ENCODE measurements at places on chromosomes 3 and 15.

- DNase-seq, result no peak
Measured at GRCh38 chr3:172581757-172582166, 58.5 kb upstream of the TNFSF10 start.

GRCh38 chr3:159731254-159731653 lies 257.4 kb upstream of the IL12A start:
- no peak for DNase-seq

DNA sequence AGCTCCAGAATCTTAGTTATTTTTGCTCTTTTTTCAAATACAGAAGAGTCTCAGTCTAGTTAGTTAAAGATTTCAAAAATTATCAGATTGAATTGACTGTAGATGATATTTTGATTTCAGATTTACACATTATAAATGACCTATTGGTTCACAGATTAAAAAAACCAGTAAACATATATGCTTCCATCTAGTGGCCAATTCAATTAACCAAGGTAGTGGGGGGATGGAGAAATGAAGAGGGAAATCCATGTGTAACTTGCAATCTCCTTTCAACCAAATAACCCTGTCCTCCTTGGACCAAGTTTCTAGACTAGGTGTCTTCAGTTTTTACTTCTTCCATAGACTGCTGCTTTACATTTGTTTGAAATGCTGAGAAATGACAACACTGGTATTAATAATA lies 789.8 kb downstream of the ROBO1 start:
- DNase-seq, result no peak

GRCh38 chr3:96491023-96491422 lies 323.4 kb upstream of the EPHA6 start:
- DNase-seq, result no peak

DNA sequence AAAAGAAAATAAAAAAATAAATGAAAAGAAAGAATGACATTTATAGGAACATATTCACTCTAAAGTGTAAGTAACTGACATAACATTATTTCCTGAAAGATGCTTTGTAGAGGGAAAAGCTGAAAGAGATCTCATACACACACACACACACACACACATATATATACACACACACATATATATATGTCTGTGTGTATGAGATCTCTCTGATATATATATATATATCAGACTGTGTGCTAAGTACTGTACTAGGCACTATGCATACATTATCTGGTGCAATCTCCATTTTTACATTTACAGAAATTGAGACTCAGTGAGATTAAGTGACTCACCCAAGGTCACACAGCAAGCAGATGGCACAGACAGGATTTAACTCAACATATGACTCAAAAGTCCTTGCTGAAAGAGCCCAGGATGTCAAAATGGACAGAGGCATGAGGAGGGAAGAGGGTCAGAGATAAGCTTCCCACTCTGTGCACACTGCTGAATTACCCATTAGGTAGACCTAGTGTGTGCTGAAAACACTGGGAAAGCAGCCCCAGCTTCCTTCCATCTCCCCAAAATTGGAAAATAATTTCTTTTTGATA lies 15.0 kb downstream of the BHLHE40 start:
- no peak for DNase-seq

GRCh38 chr3:10344147-10344943 lies 23.4 kb upstream of the SEC13 start:
- peak; percentile 56 for DNase-seq

DNA sequence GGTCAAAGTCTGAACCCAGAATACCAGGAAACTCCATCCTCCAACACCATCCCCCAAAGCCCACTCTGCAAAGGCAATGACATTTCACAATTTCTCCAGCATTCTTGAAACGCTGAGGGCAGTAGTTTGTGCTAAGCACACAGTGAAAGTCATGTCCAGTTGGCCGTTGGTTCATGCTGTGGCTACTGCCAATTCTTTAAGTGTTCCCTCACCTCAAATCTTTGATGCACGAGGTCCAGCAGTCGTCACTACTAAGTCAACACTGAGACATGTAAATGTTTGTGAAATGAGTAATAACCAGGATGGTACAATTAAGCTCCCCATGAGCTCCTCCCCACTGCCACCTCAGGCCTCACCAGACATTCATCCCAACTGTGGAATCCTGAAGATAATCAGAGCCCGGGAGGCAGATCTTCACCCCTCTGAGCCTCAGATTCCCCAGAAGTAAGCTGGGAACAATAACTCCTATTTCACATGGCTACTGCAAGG lies 7.0 kb downstream of the SUCLG2 start:
- no peak for DNase-seq

DNA sequence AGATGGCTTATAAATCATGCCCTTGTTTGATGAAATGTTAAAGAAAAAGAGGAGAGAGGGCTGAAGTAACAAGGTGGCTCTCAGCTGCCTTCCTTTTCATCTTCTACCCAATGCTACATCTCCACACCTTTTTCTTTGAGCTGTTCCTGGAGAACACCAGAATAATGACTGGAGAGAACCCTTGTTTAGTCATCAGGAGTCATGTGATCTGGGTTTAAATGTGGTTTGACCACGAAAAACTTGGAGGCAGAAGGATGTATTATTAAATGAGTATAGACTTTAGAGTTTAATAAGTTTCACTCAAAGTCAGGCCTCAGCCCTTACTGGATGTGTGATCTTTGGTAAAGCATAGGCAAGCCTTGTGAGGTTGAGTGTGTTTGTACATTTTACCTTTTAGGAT lies 230.3 kb upstream of the TBL1XR1 start:
- DNase-seq, result no peak

DNA sequence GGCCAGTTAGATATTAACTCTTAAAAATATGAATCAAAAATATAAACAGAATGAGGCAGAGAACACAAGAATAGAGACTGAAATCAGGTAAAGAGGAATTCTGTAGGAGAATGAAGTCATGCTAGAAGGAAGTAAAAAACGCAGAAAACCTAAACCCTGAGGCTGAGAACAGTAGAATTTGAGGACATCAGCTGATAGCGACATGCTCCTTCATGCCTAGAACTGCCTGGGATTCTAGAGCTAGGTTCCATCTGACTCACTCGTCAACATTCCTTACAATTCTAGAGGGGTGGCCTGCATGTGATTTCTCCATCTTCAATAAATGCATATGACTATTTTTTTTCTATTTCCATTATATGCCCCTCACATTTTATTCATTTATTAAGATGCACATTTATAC lies 343.0 kb downstream of the ROBO1 start:
- DNase-seq, result no peak

DNA sequence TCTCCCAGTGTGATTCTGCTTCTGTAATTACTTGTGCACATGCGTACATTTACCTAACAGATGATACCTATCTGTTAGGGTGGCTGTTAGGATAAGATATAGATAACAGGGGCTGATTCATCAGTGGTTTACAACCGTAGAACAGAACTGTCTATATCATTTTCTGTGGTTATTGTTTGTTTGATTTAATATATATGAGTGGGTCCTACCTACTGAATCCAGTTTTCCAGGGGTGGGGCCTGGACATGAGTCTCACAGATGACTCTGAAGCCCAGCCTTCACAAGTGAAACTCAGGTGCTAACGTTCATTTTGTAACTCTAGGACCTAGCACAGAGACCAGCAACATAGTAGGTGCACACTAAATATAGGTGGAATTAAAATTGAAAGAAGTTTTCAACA lies 10.4 kb upstream of the ACAP2 start:
- no peak for DNase-seq

GRCh38 chr15:35626571-35627318 lies 80.8 kb upstream of the DPH6 start:
- no peak for DNase-seq

GRCh38 chr3:56918111-56918568 lies 116.4 kb upstream of the ARHGEF3 start:
- no peak for DNase-seq

- DNase-seq, result no peak
Measured at GRCh38 chr3:164375995-164376394, 702.3 kb downstream of the SI start.

GRCh38 chr15:63236272-63236671 lies 41.1 kb upstream of the APH1B start:
- DNase-seq, result no peak

DNA sequence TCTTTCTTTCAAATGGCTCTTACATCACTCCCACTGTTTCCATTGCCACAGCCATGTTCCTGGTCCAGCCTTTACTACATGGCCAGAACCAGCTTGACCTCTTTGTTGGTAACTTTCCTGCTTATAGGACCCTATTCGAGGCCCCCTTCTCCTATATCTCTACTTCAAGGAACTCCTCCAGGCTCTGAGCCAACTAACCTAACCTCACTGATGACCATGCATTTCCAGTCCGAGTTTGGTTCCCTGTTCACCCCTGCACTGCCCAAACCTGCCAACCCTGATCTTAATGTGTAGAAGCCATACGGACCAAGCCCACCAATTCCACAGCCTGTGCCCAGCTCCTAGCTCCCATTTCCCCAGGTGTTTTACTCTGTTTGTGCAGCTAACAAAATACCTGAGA lies 38.4 kb upstream of the TIPARP start:
- no peak for DNase-seq

- DNase-seq, result peak; percentile 26
Measured at GRCh38 chr15:34582461-34583371, 735 bp downstream of the GOLGA8B start.

GRCh38 chr15:98740295-98740694 lies 92.0 kb downstream of the IGF1R start:
- DNase-seq, result no peak

- no peak for DNase-seq
Measured at GRCh38 chr15:93290618-93290946, 201.6 kb upstream of the RGMA start.

DNA sequence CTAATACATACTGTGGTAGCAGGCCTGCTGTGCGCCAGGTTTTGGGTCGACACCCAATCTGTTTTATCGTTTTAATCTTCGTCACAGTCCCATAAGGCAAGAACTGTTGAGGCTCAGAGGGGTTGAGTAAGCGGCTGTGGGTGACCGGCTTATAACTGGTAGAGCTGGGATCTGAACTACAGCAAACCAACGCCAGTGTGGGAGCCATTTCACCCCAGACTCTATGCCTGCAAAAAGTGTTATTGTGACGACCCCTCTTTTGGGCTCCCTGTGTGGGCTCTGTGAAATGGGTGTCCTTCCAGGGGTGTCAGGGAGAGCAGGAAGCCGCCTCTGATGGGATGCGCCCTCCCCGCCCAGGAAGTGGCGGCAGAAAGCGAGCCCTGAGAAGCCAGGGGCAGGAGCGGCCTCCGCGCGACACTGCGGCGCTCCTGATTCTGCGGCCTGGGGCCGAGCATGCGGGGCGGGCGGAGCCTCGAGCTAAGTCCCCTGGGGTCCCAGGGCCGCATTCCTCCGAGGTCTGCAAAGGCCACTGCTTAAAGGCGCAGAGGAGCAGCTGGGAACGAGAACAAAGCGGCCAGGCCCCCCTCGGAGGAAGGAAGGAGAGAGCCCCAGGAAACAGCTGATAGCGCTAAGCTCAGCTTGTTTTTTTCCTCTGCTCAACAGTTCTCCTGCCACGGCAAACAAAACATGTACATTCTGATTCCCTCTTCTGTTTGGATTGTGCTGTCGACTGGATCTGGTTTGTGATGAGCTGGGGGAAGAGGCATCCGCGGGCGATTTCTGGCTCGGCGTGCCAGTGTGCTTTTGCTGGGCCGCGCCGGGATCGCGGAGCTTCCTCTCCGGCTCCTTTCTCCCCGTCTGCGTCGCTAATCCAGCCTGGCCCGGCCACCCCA lies 33.9 kb downstream of the GRK7 start:
- DNase-seq, result peak; percentile 20

DNA sequence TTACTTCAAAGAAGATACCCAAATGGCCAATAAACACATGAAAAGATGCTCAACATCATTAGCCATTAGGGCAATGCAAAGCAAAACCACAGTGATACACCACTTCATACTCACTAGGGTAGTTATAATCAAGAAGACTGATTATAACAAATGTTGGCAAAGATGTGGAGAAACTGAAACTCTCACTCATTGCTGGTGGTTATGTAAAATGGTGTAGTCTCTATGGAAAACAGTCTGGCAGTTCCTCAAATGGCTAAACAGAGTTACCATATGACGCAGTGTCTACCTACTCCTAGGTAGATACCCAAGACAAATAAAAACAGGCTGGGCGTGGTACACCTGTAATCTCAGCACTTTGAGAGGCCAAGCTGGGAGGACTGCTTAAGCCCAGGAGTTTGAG lies 3.5 kb upstream of the ZFAND6 start:
- DNase-seq, result no peak

DNA sequence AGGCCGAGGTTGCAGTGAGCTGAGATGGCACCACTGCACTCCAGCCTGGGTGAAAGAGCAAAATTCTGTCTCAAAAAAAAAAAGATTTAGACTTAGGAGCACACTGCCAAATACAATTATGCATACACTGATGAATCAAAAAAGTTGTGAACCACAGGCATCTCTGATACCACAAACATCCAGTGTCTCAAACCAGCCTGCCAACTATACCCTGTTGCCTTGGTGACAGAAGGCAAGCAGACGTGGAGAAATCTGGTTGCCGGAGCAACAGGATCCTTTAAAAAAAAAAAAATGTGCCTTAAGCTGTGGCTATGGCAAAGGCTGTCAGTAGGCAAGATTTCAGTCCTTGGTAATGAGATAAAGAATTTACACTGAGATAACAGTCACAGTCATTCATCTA lies 202.3 kb downstream of the NEK10 start:
- DNase-seq, result no peak

GRCh38 chr15:67103432-67103831 lies 38.0 kb downstream of the SMAD3 start:
- DNase-seq, result no peak

- DNase-seq, result no peak
Measured at GRCh38 chr3:65848024-65848423, 190.7 kb downstream of the MAGI1 start.

- no peak for DNase-seq
Measured at GRCh38 chr3:28841441-28841840, 439.4 kb upstream of the RBMS3 start.

GRCh38 chr3:194197981-194198695 lies 62.2 kb downstream of the HES1 start:
- no peak for DNase-seq

- DNase-seq, result no peak
Measured at GRCh38 chr15:63683343-63683951, 86.3 kb downstream of the FBXL22 start.

GRCh38 chr3:191688756-191689433 lies 227.9 kb downstream of the PYDC2 start:
- DNase-seq, result no peak

DNA sequence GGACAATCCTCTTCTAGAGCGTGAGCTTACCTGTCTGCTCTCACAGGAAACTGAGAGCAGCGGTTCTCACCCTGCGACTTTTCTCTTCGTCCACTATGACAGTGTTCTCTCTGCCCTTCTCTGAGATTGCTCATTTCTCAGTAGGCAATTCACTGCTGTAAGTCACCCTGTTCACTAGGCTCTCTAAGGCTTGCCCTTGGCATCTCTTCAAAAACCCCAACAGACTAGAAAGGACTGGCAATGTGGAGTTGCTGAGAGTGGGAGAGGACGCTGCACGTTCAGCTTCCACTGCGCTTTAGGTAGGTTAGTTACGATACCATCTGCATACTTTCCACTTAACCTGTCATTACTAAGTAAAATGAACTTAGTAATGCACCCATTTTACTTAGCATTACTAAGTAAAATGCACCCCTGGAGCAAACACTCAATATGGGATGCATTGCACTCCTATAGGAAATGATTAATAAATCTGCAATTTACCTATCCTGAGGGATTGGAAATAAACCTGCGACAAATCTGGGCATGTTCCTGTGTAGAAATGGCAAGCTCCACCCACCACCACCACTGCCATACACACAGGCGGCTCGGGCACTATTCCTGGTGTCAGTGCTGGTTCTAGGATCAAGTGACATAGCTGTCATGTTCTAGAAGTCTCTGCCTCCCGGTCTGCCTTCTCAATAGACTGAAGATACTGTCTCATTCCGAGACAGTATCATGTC lies 21.4 kb downstream of the XPC start:
- no peak for DNase-seq
